ENCODE measurements at places on chromosomes 16 and 17. TPM values are rescaled to one million over a fixed set of nuclear protein-coding genes. Genes with fewer than 3 reads are reported as not detected.

The C17orf50 gene
- total RNA-seq = not detected

The MYH3 gene
- 3.2 TPM for total RNA-seq

The CNGB1 gene
- total RNA-seq = not detected

The TMEM204 gene
- 14.5 TPM for total RNA-seq

The IL21R gene
- total RNA-seq = 0.34 TPM

The KRT16 gene
- 1.4 TPM for total RNA-seq

The RPUSD1 gene
- total RNA-seq = 24.3 TPM

The TP53TG3B gene
- not detected for total RNA-seq

The GINS3 gene
- total RNA-seq = 2.7 TPM

The C16orf92 gene
- not detected for total RNA-seq

The PFN1 gene
- total RNA-seq = 509 TPM

The AGRP gene
- total RNA-seq = not detected

The SOX8 gene
- 0.27 TPM for total RNA-seq

DNA sequence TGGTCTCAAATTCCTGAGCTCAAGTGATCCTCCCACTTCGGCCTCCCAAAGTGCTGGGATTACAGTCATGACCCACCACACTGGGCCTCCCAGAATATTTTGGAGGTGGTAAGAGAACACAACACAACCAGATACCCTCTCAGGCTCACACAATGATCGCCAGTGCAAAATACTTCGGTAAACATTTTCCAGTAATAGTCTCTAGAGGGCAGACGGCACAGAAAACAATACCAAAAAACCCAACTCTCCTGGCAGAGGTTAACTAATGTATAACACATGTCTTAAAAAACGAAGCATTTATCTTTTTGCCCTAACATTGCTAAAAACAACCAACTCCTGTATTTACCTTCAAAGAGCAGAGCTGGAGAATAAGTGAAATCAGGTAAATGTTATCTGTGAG, 10.5 kb downstream of the NUFIP2 start:
- H3K27ac ChIP-seq = peak overlapping the region; percentile 4
- no peak for DNase-seq
- H3K4me3 ChIP-seq = no peak overlapping the region
- H3K4me1 ChIP-seq = peaks cover 36% of the 10 kb centered on the region
- H3K36me3 ChIP-seq = peaks cover 50% of the 10 kb centered on the region

DNA sequence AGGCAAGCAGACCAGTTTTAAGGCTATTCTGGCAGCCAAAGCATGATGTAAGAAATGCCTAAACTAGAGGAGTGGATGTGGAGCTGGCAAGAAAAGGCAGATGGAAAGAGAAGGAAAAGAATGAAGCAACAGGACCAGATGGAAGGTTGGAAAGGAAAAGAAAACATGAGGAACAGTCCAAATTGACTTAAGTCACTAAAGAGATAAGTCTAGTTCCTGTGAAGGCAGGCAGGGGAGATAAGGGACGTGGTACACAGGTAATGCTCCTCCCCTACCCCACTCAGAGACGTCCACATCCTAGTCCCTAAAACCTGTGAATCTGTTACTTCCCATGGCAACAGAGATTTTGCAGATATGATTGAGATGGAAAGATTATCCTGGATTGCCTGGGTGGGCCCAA, 43.5 kb downstream of the TEX2 start:
- no peaks in the 10 kb centered on the region for H3K27me3 ChIP-seq
- H3K36me3 ChIP-seq = peaks cover 13% of the 10 kb centered on the region
- no peak for DNase-seq
- no peak overlapping the region for H3K4me3 ChIP-seq
- peak overlapping the region; percentile 9 for H3K27ac ChIP-seq
- peaks cover 63% of the 10 kb centered on the region for H3K4me1 ChIP-seq

DNA sequence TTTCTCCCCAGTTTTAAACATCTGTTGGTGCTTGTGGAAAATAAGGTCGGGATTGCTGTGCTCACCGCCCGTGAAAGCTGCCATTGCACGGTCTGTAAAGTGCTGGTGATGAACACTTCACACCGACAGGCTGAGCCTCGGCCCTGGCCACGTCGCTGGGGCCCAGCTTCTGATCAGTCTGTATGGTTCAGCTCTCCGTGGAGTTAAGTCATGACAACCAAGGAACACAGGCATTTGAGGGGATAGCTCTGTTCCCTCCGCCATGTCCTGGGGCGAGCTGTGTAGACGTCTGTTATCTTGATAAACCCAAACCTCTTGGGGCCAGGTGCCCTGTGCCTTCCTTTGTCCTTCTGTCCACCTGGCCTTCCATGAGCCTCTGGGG, 110.6 kb downstream of the METRNL start:
- no peaks in the 10 kb centered on the region for H3K36me3 ChIP-seq
- H3K27ac ChIP-seq = peak overlapping the region; percentile 97
- peaks cover 62% of the 10 kb centered on the region for H3K4me1 ChIP-seq
- no peaks in the 10 kb centered on the region for H3K27me3 ChIP-seq
- no peak for DNase-seq

DNA sequence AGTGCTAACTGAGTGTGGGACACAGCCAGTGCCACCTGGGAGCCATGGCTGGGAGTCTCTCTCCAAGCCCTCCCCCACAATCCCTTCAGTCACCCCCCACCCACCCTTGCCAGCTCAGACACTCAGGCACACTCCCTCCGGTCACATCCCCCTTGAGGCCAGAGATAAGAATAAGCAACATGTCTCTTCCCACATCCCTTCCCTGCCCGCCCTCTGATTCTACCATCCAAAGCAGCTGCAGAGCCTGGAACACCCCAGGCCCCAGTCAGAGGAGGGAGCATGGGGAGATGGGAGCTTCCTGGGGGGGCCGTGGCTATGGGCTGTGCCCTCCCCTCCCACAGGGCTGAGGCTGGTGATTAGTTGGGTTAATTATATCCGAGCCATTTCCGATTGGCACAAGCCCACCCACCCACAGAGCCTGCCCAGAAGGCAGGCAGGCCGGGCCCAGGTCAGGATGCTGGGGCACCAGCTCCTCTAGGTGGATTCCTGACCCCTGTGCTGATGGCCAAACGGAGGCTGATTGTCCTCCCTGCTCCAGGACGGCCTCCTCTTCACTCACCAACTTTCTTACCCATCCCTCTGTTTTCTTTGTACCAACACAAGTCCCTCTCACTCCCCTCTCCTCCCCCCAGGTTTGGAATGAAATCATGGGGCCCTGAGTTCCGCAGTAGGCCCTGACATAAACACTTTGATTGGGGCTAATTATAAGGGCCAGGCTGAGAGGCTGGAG, 28.6 kb upstream of the MEIOC start:
- peaks cover 6% of the 10 kb centered on the region for H3K4me1 ChIP-seq
- H3K27me3 ChIP-seq = no peaks in the 10 kb centered on the region
- H3K27ac ChIP-seq = no peak overlapping the region

- no peak overlapping the region for H3K4me3 ChIP-seq
- no peaks in the 10 kb centered on the region for H3K4me1 ChIP-seq
- no peak overlapping the region for H3K27ac ChIP-seq
- H3K27me3 ChIP-seq = no peaks in the 10 kb centered on the region
- H3K36me3 ChIP-seq = no peaks in the 10 kb centered on the region
Measured at GRCh38 chr17:12421646-12422306, 243.9 kb upstream of the MYOCD start.

- H3K4me1 ChIP-seq = no peaks in the 10 kb centered on the region
- H3K4me3 ChIP-seq = no peak overlapping the region
- no peaks in the 10 kb centered on the region for H3K36me3 ChIP-seq
- no peaks in the 10 kb centered on the region for H3K27me3 ChIP-seq
Measured at GRCh38 chr16:79165506-79165905, 435.0 kb downstream of the MAF start.

DNA sequence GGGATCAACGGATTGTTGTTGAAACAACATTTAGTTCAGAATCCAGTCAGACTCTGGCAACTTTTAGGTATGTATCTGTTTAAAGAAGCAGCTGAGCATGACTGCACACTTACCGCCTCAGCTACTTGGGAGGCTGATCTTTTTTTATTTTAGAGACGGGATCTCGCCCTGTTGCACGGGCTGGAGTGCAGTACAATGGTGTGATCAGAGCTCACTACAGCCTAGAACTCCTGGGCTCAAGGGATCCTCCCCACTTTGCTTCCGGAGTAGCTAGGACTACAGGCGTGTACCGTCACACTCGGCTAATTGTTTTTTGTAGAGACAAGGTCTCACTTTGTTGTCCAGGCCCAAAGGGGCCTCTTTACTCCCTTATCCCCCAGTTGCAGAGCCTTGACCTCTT, 2.3 kb downstream of the SPG7 start:
- peaks cover 10% of the 10 kb centered on the region for H3K36me3 ChIP-seq
- H3K27me3 ChIP-seq = no peaks in the 10 kb centered on the region
- DNase-seq = no peak

DNA sequence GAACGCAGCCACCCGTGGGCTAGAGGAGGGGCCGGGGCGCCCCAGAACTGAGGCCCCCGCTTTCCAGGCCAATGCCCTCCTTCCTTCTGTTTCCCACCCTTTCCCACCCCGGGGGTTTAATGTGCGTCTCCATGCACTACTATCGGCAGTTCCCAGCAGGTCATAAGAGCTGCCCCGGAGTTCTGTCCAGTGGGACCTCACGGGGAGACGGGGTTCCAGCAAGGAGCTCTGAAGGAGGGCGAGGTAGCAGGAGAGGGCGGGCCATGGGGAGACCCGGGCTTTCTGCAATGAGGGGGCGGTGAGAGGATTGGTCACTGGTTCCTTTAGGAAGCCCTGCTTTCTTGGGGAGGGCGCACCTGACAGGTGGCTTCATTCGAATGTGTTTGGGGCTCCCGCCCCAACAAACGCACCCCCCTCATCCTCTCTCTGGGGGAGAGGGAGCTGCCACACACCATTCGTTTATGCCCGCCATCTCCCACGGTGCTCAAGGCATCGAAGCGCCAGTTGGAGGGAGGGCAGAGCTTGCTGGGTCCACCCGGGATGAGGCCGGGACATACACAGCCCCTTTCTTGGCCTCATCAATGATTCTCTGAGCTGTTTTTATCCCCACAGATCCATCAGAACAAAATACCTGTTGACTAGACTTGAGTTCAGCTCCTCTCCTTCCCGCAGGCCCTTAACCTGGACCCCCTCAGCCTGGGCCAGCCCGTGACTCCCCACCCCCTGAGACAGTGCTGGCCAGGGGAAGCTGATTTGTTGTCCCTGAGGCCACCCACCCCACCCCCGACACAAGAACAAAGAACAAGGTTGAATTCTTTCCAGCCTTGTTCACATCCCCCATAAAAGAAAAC, 44.1 kb downstream of the SLC7A5 start:
- no peaks in the 10 kb centered on the region for H3K27me3 ChIP-seq
- H3K36me3 ChIP-seq = peaks cover 7% of the 10 kb centered on the region
- H3K4me1 ChIP-seq = no peaks in the 10 kb centered on the region

- H3K36me3 ChIP-seq = no peaks in the 10 kb centered on the region
- H3K27me3 ChIP-seq = no peaks in the 10 kb centered on the region
- H3K4me3 ChIP-seq = no peak overlapping the region
- no peak overlapping the region for H3K27ac ChIP-seq
- no peak for DNase-seq
- no peaks in the 10 kb centered on the region for H3K4me1 ChIP-seq
Measured at GRCh38 chr16:72277749-72278148, 105.8 kb upstream of the PMFBP1 start.

DNA sequence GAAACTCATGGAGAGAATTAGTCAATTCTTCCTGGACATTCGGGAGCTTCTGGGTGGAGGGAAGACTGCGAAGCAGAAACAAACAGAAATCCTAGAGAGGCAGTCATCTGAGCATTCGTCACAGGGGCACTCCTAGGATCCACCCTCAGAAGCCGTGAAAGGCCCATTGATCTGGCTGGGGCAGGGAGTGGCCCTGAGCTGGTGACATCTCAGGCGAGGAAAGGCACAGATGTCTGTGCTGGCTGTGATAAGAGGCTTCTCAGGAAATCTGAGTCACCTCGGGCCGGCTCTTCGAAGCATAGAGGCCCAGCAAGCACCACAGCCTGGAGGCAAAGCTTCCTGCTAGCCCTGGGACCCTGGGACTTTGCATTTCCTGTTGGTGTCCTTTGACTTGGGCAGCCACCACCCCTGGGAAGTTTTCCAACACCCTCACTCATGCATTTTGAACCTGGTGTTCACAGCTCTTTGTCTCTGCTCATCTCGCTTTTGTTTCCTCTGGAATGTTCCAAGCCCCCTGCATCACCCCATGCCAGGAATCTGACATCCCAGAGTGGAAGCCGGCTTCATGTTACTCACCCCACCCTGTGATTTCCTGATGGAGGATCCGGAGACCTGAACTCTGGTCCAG, 23.3 kb upstream of the CDRT4 start:
- DNase-seq = no peak
- no peak overlapping the region for H3K4me3 ChIP-seq
- peaks cover 16% of the 10 kb centered on the region for H3K36me3 ChIP-seq

DNA sequence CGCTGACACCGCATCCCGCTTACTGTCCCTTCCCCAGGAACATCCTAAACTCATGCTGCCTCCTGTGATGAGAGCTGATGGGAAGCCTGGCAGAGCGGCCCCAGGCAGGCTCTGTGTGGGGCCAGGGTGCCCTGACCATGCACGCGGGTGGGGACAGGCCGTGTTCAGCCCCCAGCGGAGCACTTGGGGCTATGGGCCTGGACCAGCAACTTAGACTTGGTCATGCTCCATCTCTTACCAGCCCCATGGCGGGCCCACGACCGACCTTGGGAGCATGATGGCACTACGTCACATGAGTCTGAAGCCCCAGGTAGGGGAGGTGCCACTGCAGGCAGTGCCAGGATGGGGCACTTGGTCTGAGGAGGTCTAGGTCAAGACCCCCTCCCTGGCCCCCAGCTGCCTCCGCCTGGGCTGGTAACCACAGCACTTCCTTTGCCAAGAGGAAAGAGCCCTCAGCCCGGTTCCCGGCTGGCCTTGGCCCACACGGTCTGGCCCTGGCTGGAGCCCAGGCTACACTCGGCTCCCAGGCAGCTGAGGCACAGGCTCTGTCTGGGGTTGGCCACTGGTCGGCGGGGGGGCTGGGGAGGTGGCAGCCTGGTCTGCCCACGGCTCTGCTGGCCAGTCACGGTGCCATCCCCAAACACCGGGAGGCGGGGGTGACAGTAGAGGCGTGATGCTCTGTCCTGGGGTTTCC, 25.7 kb downstream of the BAHCC1 start:
- DNase-seq = no peak
- H3K36me3 ChIP-seq = no peaks in the 10 kb centered on the region
- H3K27me3 ChIP-seq = no peaks in the 10 kb centered on the region
- H3K4me1 ChIP-seq = peaks cover 63% of the 10 kb centered on the region

- no peak overlapping the region for H3K4me3 ChIP-seq
- peaks cover 4% of the 10 kb centered on the region for H3K4me1 ChIP-seq
- no peaks in the 10 kb centered on the region for H3K27me3 ChIP-seq
- H3K36me3 ChIP-seq = no peaks in the 10 kb centered on the region
- no peak overlapping the region for H3K27ac ChIP-seq
- DNase-seq = no peak
Measured at GRCh38 chr17:68359791-68360535, 68.7 kb downstream of the ARSG start.

- no peak for DNase-seq
- no peaks in the 10 kb centered on the region for H3K36me3 ChIP-seq
- H3K4me3 ChIP-seq = no peak overlapping the region
- no peak overlapping the region for H3K27ac ChIP-seq
Measured at GRCh38 chr16:78060809-78061208, 38.5 kb downstream of the CLEC3A start.

GRCh38 chr16:30923554-30924075, at the start of gene FBXL19:
Gene FBXL19, plus strand, starts transcription at chr16:30923572. Its CDS starts 2,183 bp downstream, at chr16:30925755.
- no peak for DNase-seq
- H3K27me3 ChIP-seq = no peaks in the 10 kb centered on the region
- peak within 1 kb of the TSS; percentile 100 for H3K4me3 ChIP-seq
- peaks cover 12% of the 10 kb centered on the region for H3K4me1 ChIP-seq

- no peak overlapping the region for H3K27ac ChIP-seq
- peaks cover 4% of the 10 kb centered on the region for H3K4me1 ChIP-seq
- DNase-seq = peak; percentile 85
- H3K4me3 ChIP-seq = no peak overlapping the region
- H3K27me3 ChIP-seq = no peaks in the 10 kb centered on the region
Measured at GRCh38 chr16:4404247-4404966, 12.0 kb downstream of the CORO7 start.
